Hematopoietic multipotent progenitor cell treated with erythropoietin and hydrocortisone succinate and interleukin-3 and kit ligand, for 6 days (in vitro differentiated cells): ENCODE measurements at places on chromosomes 11 and 22.

DNA sequence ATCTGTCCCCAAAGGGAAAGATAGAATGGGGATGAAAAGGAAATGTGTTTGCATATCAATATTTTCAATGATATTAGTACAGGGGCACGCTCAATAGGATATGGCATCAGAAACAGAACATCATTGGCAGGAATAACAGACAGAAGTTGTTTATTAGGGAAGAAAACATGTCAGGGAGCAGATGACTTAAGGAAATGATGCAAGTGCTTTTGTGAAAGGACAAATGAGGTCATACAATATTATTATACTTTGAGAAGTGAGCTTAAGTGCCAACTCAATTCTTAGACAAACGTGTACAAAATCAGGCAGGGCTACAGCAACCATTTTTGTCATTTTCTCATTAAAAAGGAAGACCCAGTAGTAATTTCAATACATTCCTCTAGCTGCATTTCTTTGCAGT lies 388.4 kb downstream of the SOX6 start:
- DNase-seq, result no peak

DNA sequence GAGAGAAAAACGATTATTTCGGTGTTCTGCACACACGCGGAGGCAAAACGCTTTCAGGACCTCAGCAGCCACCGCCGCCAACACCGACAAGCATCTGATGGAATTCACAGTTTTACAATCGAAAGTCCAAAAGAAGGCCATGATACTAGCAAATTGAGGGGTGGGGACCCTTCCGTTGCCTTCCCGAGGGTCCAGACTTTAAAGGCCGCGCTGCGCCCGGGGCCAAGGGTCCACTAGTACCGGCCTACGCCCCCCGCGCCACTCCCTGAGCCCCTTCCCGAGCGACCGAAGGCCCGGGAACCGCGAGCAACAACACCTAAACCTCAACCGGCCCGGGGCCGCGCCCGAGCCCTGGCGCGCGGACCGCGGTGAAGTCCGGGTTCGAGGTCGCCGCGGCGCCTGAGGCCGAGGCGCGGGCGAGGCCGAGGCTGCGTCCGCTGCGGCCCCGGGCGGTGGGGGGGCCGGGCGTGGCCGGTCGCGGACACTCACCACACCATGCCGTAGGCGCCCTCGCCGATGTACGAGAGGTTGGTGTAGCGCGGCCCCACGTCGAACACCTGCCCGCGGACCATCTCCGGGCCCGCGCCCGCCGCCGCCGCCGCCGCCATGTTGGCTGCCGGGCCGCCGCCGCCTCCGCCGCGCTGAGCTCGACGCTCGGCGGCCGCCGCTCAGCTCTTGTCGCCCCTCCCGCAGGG lies 465 bp downstream of the MAPK1 start:
- DNase-seq, result peak; percentile 33

DNA sequence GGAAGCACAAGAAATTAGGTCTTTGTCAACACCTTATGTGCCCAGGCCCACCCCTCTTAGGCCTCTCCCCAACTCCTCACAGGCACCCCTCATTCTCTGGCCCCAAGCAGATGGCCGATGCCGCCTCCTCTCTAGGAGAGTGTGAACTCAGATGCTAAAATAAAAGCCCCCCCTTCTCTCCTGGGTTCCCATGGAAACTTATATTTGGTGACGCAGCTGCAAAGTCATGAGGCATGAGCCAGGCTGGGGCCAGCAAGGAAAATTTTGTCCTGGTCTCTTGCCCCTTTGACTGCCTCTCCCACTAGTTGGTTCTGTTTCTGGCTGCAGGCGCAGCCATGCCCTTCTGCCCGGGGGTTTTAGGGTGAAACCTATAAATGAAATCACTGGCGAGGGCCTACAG lies 11.8 kb downstream of the RCOR2 start:
- no peak for DNase-seq

DNA sequence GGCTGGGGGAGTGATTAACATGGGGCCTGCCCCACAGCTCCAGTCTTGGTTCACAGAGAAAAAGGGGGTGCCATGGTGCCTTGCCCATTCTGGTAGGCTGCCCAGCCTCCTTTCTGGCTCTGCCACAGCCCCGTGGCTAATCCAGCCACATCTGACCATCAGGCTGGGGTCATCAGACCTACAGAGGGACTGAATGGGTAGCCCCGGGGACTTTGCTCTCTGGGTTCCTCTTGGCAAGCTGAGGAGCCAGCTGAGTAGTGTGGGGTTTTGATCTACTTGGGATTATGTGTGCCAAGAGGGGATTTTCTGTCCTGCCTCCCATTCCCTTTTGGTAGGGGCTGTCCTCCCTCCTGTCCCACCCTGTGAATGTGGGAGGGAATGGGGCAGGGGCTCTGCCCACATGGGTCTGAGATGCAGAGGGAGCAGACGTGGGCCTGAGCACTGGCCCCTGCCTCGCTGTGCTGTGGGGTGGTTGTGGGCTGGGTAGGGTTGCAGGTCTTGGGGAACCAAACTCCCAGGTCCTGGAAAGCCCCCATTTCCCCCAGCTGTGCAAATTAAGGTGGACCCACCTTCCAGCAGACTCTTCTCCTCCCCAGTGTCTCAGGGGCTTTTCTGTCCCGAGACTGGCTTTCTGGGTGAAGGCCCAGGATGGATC lies 32.0 kb downstream of the CD82 start:
- DNase-seq, result no peak

DNA sequence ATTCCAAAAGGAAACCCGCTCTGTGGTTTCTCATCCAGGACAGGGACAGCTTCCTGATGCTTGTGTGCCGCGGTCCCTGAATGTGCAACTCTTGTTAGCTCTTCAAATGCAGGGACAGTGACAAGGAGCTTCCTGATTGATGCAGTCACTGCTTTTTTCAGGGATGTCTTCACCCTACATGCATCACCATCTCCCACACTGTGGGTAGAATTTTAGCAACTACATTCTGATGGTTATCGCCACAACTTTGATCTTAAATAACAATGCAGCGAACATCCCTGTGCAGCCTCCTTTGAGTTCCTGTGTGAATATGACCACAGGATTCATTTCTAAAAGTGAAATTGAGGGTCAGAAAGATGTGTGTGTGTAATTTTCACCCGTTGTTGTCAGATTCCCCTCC lies 115.0 kb downstream of the GGTLC2 start:
- DNase-seq, result no peak

- no peak for DNase-seq
Measured at GRCh38 chr22:45476814-45477213, 25.9 kb upstream of the FBLN1 start.

GRCh38 chr11:120261931-120262330 lies 22.0 kb downstream of the POU2F3 start:
- DNase-seq, result no peak

DNA sequence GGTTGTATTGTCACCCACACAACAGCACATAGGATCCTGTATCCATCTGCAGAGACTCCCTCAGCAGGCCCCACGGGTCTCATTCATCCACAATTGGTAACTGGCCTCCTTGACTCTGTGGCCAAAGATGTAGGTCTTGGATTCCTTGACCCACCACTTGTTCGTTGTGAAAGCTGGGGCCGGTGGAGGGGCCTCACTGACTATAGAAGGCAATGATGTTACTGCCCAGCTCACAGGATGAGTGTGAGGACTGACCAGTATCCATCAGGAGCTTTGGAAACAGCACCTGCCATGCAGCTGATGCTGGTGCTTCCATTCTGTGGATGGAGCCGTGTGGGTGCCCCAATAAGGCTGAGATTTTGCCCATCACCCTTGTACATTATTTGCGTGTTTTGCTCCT lies 615.7 kb downstream of the BRD1 start:
- no peak for DNase-seq

GRCh38 chr11:43746670-43747069 lies 66.1 kb downstream of the HSD17B12 start:
- DNase-seq, result peak; percentile 89

- DNase-seq, result no peak
Measured at GRCh38 chr11:28133146-28133545, 25.0 kb downstream of the METTL15 start.

DNA sequence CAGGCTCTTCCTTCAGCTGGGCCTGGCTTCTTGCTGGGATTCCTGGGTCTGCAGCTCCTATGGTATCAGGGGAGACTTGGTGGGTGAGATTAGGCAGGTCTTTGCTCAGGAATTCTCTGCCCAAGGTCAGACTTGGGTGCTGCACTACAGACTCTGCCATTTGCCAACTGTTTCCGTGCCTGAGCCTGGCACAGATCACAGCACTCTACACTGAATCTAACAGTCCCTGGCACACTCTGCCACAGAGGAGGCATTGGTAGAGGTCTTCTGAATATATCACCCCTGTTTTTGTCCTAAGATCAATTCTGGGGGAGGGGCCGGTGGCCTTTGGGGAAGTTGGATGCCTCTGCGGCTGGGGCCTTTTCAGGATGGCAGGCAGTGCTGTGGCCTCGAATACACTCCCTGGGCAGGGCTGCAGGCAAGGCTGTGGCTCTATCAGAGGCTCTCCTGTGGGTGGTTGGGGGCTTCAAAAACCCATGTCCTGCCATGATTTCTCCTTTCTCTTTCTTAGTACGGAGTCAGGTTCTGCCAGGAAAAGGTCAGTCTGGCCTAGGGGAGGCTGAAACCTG lies 115.0 kb upstream of the NARS2 start:
- no peak for DNase-seq
